ENCODE measurements at places on chromosomes 3 and 15.

DNA sequence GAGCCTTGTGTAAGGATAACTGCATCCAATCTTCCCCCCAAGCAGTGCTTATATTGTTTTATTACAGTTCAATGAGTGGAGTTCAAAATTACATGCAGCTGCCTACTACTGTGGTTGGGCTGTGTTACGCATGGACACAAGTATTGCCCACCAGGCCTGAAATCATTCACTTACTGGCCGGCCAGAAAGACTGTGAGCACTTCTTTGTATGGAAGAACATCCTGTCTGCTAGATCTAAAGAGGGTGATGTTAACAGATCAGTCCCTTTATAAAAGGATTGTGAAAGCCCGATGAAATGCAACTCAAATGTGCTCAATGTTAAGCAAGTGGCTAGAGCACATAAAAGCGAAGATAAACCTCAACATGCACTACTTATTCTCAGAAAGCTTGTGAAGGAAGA, 132.5 kb downstream of the FOXP1 start:
- H3K4me1 ChIP-seq, result peaks cover 3% of the 10 kb centered on the region
- H3K36me3 ChIP-seq, result peaks cover 3% of the 10 kb centered on the region
- H3K27ac ChIP-seq, result no peak overlapping the region
- DNase-seq, result no peak
- no peaks in the 10 kb centered on the region for H3K27me3 ChIP-seq
- no peak overlapping the region for H3K4me3 ChIP-seq

DNA sequence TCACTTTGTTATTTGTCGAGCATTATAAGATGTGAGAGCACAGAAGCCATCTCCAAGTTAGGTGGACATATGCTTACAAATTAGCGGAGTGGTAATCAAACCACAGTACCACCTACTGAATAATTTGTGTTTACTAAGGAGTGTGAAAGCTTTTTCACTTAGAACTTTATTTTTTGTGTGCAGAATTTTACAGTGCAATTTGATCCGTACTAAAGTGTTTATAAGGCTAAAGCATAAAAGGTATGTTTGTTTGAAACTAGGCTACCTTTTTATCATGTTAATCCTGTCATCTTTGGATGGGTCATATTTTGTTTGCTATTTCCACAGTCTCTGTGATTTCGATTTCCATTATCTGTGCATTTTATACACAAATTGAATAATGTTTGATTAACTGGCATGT, 37.5 kb downstream of the MAP2K5 start:
- no peaks in the 10 kb centered on the region for H3K27me3 ChIP-seq
- no peak for DNase-seq
- no peaks in the 10 kb centered on the region for H3K36me3 ChIP-seq
- no peak overlapping the region for H3K4me3 ChIP-seq
- H3K27ac ChIP-seq, result no peak overlapping the region

GRCh38 chr15:47961401-47962090, 159.2 kb upstream of the SLC24A5 start:
- no peaks in the 10 kb centered on the region for H3K27me3 ChIP-seq
- H3K4me1 ChIP-seq, result no peaks in the 10 kb centered on the region
- H3K27ac ChIP-seq, result no peak overlapping the region
- peak overlapping the region; percentile 27 for H3K4me3 ChIP-seq
- no peaks in the 10 kb centered on the region for H3K36me3 ChIP-seq

DNA sequence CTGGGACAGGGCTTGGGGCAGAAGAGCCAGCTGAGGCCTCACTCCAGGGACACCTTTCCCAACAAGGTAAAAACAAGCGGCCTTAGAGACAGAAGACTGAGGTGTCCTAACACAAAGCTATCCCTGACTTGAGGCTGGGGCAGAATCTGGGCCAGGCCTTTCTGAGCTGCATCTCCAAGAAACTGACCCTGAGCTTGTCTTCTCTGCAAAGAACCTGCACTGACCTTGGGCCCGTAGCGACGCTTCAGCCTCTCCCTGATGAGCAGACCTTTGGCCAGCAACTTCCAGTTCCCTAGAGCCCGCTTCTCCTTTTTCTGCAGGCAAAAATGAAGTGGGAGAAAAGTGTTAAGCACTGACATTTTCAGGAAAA, 22.2 kb downstream of the TMEM43 start:
- no peak overlapping the region for H3K4me3 ChIP-seq
- DNase-seq, result no peak
- peaks cover 37% of the 10 kb centered on the region for H3K4me1 ChIP-seq
- peaks cover 51% of the 10 kb centered on the region for H3K36me3 ChIP-seq

DNA sequence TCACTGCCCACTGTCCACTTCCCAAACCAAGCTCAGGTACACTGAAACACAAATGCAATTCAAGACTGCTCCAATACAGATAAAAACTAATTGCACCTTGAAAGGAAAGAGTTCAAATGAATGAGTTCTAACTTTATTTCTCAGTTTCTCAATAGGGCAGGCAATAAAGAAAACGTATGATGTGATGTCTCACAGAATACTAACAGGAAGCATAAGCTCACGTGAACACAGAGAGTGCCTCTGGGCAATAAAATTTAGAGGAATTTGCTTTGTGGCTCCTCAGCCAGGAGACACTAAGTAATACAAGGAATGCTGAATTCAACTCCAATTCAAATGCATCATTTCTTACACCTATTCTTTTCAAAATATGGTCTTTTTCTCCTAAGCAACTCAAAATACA, 82.3 kb upstream of the OCA2 start:
- peaks cover 7% of the 10 kb centered on the region for H3K4me1 ChIP-seq
- no peaks in the 10 kb centered on the region for H3K27me3 ChIP-seq
- H3K36me3 ChIP-seq, result peaks cover 29% of the 10 kb centered on the region
- H3K27ac ChIP-seq, result no peak overlapping the region
- DNase-seq, result no peak
- H3K4me3 ChIP-seq, result no peak overlapping the region

- DNase-seq, result peak; percentile 23
- H3K27ac ChIP-seq, result no peak overlapping the region
- H3K4me3 ChIP-seq, result no peak overlapping the region
- H3K4me1 ChIP-seq, result no peaks in the 10 kb centered on the region
- no peaks in the 10 kb centered on the region for H3K36me3 ChIP-seq
These were observed 257.0 kb downstream of the CD47 start for GRCh38 chr3:107833722-107834416.

GRCh38 chr3:76561494-76562236, 478.2 kb upstream of the ROBO2 start:
- no peak overlapping the region for H3K4me3 ChIP-seq
- no peak for DNase-seq

DNA sequence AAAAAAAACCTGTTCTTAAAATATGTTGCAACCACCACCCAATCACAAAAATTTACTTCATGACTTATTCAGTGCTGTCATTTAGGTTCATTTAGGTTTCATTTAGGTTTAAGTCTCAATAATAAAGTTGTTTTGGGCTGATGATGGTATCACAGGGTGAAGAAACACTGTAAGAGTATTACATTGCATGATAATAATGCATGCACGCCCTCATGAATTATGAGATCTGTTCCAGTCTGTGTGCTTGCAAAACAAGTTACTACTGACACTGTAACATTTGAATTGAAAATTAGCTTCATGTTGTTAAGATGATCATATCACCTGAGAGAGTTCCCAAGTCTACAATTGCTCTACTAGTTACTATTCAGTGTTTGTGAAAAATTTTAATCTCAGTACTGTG, at the start of gene AADACL2:
Gene AADACL2 (plus strand): TSS at position 315 of the 400 bp plus-strand sequence. CDS start 109 bp downstream, outside the sequence.
- no peak within 1 kb of the TSS for H3K4me3 ChIP-seq
- DNase-seq, result no peak
- H3K4me1 ChIP-seq, result no peaks in the 10 kb centered on the region
- H3K27ac ChIP-seq, result no peak within 1 kb of the TSS

DNA sequence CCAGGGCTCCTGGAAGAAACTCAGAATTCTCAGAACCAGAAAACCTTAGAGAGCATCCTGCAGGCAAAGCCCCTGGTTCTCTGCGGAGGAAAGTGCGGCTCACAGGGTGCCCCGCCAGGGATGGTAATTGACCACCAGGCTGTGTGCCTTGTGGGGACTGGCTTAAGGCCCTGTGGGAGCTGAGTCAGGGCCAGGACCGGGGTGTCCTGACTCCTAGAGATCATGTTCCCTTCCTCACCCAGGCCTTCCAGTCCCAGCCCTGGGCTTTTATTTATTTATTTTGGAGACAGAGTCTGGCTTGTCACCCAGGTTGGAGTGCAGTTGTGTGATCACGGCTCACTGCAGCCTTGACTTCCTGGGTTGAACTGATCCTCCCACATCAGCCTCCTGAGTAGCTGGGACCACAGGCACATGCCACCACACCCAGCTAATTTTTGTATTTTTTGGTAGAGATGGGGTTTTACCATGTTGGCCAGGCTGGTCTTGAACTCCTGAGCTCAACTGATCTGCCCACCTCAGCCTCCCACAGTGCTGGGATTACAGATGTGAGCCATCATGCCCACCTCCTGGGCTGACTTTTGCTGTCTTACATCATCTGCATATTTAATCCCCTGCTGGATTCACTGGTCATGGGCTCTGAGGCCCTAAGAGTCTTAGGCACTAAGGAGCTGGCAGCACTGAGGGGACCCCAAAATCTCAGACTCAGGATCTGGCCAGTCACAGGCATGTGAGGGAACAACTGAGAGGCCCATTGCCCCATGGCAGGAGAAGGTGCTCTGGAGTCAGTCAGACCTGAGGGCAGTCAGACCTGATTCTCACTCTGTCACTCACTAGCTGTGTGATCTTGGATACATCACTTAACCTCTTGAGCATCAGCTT, 20.4 kb upstream of the LAMP3 start:
- peaks cover 14% of the 10 kb centered on the region for H3K4me1 ChIP-seq
- no peak overlapping the region for H3K4me3 ChIP-seq
- no peak for DNase-seq
- H3K27me3 ChIP-seq, result peaks cover 19% of the 10 kb centered on the region
- no peaks in the 10 kb centered on the region for H3K36me3 ChIP-seq
- H3K27ac ChIP-seq, result no peak overlapping the region

DNA sequence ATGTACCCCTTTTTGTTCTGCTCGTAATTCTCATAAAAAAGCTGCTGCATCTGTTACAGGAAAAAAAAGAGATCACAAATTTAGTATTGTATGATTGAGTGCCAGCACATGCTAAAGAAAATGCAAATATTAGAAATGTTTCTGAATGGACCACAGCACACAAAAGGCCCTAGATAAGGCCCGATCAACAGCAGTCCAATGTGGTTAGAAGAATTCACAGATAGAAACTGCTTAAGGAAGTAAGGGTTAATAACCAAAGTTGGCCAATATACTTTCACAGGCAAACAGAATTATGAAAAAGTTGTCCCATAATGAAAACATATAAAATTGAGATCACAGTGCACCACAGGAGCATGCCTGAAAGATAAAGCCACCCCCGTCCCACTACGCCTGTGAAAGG, 72.9 kb downstream of the CHSY1 start:
- H3K4me1 ChIP-seq, result peaks cover 19% of the 10 kb centered on the region
- H3K4me3 ChIP-seq, result no peak overlapping the region
- peak overlapping the region; percentile 99 for H3K27ac ChIP-seq
- no peak for DNase-seq
- no peaks in the 10 kb centered on the region for H3K27me3 ChIP-seq

DNA sequence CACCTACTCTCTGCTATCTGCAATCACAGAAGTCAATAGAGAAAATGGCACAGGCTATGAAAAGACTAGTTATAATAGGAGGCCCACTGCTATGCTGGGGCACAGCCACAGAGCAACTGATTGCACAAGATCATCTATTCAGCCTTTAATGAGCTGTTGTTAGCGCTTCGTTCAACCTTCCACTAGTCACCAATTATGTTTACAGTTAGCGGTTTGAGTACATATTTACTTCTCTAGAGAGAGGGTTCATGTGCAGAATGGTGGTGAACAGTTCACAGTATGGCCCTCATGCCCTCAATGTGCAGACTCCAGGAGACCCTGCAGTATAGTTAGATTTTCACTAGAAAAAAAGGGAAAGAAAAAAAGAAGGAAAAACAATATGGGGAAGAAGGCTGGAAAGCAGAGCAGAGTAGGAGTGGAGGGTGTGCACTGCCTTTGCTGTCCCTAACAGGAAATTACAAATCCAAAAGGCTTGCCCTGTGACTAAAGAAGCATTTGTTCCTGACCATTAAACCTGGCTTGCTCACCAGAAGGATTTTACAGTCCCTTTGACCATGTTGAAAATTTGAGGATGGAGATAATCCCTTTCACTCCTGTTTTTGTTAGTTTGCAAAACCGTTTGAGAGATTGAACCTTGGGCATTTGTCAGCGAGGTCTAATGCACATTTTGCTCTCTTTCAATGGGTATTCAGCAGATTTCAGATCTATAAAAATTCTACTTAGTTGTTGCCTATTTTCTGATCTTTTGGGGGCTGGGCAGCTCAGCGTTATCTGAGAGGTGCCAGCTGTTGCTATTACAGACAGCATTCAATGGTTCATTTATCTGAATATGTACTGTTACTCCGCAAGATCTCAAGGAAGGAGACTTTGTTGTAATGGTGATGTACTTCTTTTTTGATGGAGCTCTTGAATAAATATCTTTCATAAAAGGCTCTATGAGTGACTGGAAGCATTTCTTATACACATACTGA, 296.1 kb downstream of the LSAMP start:
- H3K27ac ChIP-seq, result no peak overlapping the region
- H3K4me1 ChIP-seq, result no peaks in the 10 kb centered on the region
- H3K36me3 ChIP-seq, result no peaks in the 10 kb centered on the region
- no peak overlapping the region for H3K4me3 ChIP-seq
- no peak for DNase-seq

DNA sequence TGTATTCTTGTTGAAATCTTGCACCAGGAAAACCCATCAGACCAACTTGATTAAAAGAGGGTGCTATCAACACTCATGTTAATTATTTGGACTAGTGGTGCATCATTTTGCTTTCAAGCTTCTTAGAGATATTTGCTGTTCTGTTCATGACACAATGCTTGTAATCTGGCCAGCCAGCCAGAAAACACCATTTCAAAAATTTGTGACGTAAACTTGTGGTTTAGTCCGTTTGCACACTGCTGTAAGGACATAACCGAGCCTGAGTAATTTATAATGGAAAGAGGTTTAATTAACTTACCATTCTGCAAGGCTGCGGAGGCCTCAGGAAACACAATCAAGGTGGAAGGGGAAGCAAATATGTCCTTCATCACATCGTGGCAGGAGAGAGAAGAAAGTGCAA, 374.3 kb upstream of the TGFBR2 start:
- peak overlapping the region; percentile 30 for H3K4me3 ChIP-seq
- DNase-seq, result no peak
- H3K27me3 ChIP-seq, result no peaks in the 10 kb centered on the region

GRCh38 chr3:129018751-129019150, 17.6 kb downstream of the EFCC1 start:
- H3K4me3 ChIP-seq, result no peak overlapping the region
- H3K4me1 ChIP-seq, result peaks cover 3% of the 10 kb centered on the region
- H3K36me3 ChIP-seq, result no peaks in the 10 kb centered on the region
- DNase-seq, result peak; percentile 39
